ENCODE measurements at places on chromosomes 7 and 10. TPM values are rescaled to one million over a fixed set of nuclear protein-coding genes. Genes with fewer than 3 reads are reported as not detected.

The AMZ1 gene
- 0.05 TPM for total RNA-seq

The UBE2D4 gene
- total RNA-seq: 51.2 TPM

The GUSB gene
- 18.3 TPM for total RNA-seq

The INA gene
- total RNA-seq: not detected

The CARD11 gene
- total RNA-seq: 0.41 TPM

The SNX13 gene
- total RNA-seq: 46.7 TPM

The GPR146 gene
- total RNA-seq: 30.6 TPM

The TMEM243 gene
- 5.9 TPM for total RNA-seq

The MMRN2 gene
- 35.8 TPM for total RNA-seq

The ENTPD1 gene
- total RNA-seq: 6.3 TPM

The RTKN2 gene
- total RNA-seq: not detected

The TSPAN14 gene
- total RNA-seq: 38.7 TPM

The TLL2 gene
- 10.8 TPM for total RNA-seq

The PROSER2 gene
- 1.2 TPM for total RNA-seq

The OR6V1 gene
- not detected for total RNA-seq

The LIPF gene
- total RNA-seq: not detected

The CRYGN gene
- not detected for total RNA-seq

The UMAD1 gene
- 13.3 TPM for total RNA-seq

The UCMA gene
- not detected for total RNA-seq

The CTAGE4 gene
- total RNA-seq: 0.30 TPM

The EEPD1 gene
- 11.5 TPM for total RNA-seq

The NRCAM gene
- total RNA-seq: 0.30 TPM

The DPP6 gene
- total RNA-seq: 0.19 TPM

The ACTL6B gene
- total RNA-seq: not detected

The SPDYE9 gene
- not detected for total RNA-seq

The CC2D2B gene
- 0.22 TPM for total RNA-seq

The GBX1 gene
- total RNA-seq: 2.4 TPM

The LRRC18 gene
- total RNA-seq: not detected

The GRID2IP gene
- not detected for total RNA-seq

The KLF14 gene
- 0.08 TPM for total RNA-seq

The KLHDC10 gene
- total RNA-seq: 27.6 TPM

The VWDE gene
- not detected for total RNA-seq

The RADIL gene
- total RNA-seq: 3.9 TPM

The MAP3K8 gene
- total RNA-seq: 6.7 TPM

The NPTX2 gene
- 3.1 TPM for total RNA-seq

The SPDYE2B gene
- not detected for total RNA-seq

The SORCS1 gene
- total RNA-seq: 2.9 TPM

The PRKCQ gene
- 0.16 TPM for total RNA-seq

The CCAR1 gene
- 32.0 TPM for total RNA-seq

The RELN gene
- total RNA-seq: 0.62 TPM
